ENCODE measurements at places on chromosomes 4 and X. TPM values are rescaled to one million over a fixed set of nuclear protein-coding genes. Genes with fewer than 3 reads are reported as not detected.
A peak's percentile ranks its signal among the peaks of the same experiment; 100 is the strongest.

GRCh38 chr4:32519060-32519459, 1798.9 kb downstream of the PCDH7 start:
- DNase-seq = peak; percentile 15

- no peak for DNase-seq
Observed at GRCh38 chr4:130403221-130403620, 1307.3 kb downstream of the C4orf33 start.

Gene SMARCA1
- 121 TPM for polyA plus RNA-seq

Gene HSFX3
- not detected for polyA plus RNA-seq

Gene MSANTD1
- 0.42 TPM for polyA plus RNA-seq

DNA sequence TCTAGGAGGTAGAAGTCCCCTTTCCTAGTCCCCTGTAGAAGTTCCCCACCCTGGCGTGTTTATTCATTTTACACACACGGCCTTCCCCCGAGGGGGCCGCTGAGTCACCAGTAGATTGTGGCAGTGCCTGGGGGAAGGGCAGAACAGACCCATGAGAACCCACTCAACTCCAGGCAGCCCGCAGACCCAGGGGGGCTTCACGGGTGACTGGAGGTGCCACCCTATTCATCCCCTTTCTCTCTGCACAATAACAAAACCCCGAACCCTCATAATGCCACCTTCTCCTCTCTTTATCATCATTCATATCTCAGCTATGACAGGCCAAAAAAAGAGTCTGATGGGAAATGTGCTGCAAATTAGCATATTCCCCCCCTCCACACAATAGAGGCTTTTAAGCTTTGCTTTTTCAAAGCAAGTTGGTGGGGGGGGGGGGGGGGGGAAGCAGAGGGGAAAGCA, 20.4 kb upstream of the GPM6B start:
- DNase-seq = no peak
